ENCODE measurements at places on chromosomes 12 and 14.

DNA sequence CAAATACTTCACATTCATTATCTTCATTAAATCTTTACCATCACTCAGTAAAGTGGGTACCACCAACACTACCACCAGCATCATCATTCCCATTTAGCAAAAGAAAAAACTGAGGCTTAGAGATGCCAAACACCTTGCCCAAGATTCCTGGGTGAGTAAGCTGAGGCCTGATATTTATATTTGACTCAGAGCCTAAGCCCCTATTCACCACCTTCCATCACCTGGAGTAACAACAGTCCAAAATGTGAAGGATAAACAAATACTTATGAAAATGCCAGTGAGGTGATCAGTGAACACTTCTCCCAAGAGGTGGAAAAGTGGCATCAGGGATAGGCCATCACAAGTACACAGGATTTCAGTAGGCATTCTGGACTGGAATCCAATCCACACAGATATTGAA lies 3.7 kb downstream of the SLC38A1 start:
- DNase-seq: no peak

GRCh38 chr12:93237235-93237915 lies 140.3 kb upstream of the NUDT4 start:
- no peak for DNase-seq

DNA sequence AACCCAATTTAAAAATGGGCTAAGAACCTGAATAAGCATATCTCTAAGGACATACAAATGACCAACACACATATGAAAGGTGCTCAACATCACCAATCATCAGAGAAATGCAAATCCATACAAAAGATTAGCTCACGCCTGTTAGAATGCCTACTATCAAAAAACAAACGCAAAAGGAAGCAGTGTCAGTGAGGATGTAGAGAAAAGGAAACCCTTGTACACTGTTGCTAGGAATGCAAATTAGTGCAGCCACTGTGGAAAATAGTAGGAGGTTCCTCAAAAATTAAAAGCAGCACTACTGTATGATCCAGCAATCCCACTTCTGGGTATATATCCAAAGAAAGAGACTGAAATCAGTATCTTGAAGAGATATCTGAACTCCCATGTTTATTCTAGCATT lies 133.0 kb downstream of the CPNE8 start:
- no peak for DNase-seq

DNA sequence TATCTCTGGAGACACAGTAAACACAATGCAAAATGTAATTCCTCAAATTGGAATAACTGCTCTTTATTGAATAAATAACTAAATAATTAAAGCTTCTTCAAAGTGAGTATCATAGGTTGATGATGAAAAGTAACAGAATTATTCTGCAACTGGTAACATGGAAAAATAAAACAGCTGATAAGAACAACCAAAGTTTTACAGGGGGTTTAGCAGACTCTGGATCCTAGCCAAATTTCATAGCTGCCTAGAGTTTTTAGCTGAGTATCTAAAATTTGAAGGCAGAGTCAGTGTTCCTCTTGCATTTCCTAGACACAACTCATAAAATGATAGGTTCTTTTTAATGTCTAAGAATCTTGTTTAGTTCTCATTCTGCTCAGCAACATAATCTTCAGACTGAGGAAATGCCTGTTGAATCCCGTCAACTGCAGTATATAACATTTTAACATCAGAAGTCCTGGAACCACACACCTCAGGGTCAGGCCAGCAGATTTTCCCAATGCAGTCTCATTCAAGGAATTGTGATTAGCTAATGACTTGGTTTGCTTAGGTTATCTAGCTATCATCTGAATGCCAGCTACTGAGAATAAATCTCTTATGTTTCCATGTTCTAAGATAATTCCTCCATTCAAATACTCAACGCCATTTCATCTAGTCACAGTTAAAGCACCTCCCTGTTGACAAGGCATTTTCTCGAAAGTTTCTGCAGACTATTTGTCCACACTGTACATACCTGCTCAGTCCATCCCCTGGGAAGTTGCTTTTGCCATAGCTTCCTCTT lies 411.6 kb downstream of the BCAT1 start:
- no peak for DNase-seq

- no peak for DNase-seq
Observed at GRCh38 chr14:24260026-24260779, 2.8 kb downstream of the TGM1 start.

DNA sequence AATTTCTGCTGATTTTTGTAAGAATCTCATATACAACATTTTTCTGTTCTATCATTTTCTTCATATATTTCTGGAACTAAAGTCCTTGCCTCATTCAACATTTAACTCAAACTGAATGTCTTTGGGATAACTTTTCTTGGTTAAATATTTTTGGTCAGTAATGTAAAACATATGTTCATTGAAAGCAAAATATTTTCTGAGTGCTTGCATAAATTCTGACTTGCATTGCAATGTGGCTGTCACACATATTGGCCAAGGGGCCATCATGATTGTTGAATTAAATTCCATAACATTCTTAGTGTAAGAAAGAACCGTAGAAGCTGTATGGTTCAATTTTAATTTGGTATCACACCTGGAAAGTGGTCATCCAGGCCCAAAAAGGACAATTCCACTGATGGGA lies 369.4 kb downstream of the GALC start:
- DNase-seq: no peak

GRCh38 chr14:51931308-51931707 lies 58.0 kb upstream of the RTRAF start:
- no peak for DNase-seq

DNA sequence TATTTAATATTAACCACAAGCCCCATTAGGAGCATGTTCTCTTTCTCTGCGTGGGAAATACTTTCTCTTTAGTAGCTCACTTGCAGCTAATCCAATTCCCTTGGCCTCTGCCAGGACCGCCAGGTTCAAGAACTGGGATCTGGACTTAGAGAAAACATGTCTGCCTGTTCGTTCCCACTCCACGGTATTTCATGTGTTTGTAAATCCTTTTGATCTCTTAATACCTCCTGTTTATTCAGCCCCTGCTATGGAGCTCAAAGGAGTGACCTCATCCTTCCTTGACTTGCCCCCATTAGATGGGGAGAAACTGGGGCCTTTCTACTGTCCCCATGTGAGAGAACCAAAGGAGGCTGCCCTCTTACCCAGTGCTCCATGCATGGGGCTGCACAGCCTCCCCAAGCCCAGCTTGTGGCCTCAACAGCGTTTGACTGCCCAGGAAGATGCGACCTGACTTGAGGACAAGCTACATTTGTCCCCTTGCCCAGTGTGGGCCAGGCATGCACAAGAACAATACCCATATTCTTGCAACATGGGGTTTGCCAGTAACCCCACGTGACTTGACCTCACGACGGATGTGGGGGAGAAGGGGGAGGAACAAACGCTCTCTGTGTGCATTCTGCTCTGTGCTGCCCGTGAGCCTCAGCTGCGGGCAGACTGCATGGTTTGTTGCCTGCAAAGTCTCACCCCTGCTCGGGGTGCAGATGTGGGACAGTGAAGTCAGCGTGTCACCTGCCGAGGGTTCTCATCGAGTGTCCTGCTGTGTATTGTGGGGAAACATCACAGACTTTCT lies 30.3 kb downstream of the CD9 start:
- DNase-seq: peak; percentile 83

Measured in femur (tissue), 1 donor.